Spleen (tissue), 13 donors: ENCODE measurements at places on chromosomes 13 and 19.

DNA sequence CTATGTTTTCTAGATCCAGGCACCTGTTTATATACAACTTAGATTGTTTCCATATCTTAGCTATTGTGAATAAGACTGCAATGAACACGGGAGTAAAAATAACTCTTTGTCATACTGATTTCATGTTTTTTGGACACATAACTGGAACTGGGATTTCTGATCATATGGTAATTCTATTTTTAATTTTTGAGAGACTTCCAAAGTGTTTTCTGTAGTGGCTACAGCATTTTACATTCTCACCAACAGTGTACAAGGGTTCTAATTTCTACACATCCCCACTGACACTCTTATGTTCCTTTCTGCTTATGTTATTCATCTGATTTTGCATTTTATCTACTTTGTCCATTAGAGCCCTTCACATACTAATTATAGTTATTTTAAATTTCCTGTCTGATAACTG is 1152.9 kb downstream of the SLITRK1 start:
- DNase-seq = no peak

- no peak for DNase-seq
These were observed 16.2 kb downstream of the DPY19L3 start for GRCh38 chr19:32421589-32422361.

GRCh38 chr13:91816263-91816807 is 417.9 kb downstream of the GPC5 start:
- no peak for DNase-seq

DNA sequence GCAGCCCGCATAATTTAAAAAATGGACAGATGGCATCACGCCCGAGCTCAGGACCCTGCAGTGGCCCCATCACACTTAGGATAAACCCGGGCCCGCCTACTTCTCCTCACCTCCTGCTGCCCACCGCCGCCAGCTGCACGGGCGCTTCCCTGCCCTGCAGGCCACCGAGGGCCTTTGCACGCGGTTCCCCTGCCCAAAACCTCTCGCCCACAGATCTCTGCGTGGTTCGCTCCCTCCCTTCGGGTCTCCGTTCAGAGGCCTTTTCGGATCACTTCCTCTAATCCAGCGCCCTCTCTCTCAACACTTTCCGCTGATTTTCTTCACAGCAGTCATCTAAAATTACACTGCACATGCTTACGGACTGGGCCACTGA is 1.8 kb downstream of the SHISA7 start:
- DNase-seq = no peak

- no peak for DNase-seq
These were observed 336.0 kb downstream of the SUCLA2 start for GRCh38 chr13:47665043-47665442.

DNA sequence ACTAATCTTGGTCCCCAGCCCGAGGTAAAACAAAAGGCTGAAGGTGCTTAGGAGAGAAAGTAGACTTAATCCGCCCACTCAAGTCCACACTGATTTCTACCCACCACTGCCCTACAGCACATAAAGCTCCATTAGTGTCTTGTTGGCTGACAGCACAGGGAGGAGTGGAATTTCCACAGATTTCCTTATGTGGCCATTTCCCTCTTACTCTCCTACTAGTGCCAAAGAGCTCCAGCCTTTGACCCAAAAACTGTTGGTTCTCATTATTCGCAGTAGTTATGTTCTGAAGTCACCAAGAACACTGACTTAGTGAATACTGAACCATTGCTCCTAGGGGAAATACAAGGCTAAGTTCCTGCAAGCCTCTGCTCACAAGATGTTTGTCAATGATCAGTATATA is 61.2 kb downstream of the RAB20 start:
- no peak for DNase-seq

- DNase-seq = no peak
These were observed 294.7 kb downstream of the MYO16 start for GRCh38 chr13:108924134-108924533.

- no peak for DNase-seq
These were observed 49.3 kb upstream of the VSTM2B start for GRCh38 chr19:29476528-29476927.

DNA sequence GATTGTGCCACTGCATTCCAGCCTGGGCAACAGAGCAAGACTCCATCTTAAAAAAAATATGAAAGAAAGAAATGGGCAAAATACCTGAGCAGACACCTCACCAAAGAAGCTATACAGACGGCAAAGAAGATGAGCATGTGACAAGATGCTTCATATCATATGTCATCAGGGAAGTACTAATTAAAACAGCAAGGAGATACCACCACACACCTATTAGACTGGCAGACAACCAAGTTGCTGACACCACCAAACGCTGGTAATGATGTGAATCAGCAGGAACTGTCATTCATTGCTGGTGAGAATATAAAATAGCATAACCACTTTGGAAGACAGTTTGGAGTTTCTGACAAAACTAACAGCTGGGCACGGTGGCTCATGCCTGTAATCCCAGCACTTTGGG is 11.5 kb upstream of the TFDP1 start:
- DNase-seq = no peak

DNA sequence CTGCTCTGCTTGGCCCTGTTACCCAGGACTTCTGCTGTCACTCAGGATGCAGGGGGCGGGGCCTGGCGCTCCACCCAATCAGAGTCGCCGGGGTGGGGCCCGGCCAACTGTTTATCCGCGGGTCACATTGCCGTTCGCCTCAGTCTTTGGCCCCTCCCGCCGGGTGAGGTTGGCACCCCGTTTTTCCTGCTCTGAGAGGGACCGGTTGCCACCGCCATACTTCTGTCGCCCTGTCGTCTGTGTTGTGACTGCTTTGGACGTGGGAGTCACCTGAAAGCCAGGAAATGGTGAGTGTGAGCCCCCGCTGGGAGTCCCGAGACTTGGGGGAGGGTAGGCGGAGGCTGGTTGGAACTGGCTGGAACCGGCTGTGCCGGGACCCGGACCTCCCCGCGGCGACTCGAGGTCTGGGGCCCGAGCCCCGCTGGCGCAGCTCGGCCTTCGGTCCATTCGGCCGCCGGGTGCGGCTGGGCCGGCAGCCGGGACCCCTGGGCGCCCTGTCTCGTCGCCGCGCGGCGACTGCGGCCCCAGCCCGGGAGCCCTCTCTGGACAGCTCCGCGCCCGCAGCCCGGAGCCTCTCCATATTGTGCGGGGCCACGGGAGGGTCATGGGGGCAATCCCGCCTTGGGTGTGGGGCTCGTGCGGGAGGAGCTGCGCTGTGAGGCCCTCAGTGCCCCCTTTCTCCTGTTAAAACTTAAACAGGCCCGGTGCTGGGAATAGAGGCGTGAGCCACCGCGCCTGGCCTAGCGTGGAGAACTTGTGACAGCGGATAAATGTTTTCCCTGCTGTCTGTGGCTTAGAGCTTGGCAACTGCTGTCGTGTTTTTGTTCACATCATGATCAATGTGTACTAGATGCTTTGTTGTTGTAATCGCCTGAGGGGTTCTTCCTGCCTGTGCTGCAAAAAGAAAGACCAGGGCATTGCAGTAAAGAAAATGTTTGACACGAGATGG is at the start of gene ZNF844:
Gene ZNF844, plus strand, starts transcription at position 142 of the 949 bp plus-strand sequence. Its CDS starts 143 bp downstream, at position 285.
- DNase-seq = peak; percentile 96

GRCh38 chr13:48500652-48501197 is 32.2 kb downstream of the RCBTB2 start:
- no peak for DNase-seq

GRCh38 chr13:112651311-112651710 is 38.5 kb upstream of the ATP11A start:
- no peak for DNase-seq

DNA sequence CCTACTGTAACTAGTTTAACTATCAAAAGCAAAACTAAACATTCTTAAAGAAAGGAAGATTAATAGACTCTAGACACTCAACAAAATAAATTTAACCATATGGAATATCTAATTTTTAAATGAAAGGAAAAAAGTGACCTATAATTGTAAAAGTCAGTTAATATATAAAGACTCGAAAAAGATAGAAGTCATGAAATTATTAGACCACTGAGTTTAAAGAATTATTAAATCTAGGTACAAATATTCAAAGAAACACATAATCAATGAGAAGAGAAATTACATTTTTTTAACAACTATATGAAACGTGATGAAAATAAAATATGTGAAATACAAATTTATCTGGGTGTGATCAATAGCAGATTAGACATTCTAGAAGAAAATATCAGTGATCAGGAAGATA is 706.8 kb upstream of the PCDH20 start:
- DNase-seq = no peak

DNA sequence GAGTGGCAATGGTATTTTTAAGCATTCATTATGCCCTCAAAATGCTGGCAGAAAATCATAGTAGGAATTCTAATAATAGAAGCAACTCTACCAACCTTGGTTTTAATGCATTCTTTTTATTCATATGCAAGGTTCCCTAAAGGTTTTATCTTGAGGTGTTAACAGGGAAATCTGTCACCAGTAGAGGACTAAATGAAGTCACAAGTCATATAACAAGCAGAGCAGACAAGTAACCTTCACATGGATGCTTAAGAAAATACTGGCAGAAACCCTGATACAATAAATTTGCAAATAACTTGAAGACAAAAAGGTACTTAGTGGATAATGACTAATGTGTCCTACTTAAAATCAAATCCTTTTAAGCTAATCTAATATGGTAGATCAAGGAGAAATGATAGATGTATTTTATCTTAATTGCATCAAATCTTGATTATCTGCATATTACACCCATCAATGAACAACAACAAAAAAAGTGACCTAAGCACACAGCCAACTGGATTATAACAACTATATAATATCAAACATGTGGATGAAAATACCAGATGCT is 73.3 kb downstream of the RFC3 start:
- DNase-seq = no peak

GRCh38 chr13:97011446-97012131 is 17.3 kb upstream of the OXGR1 start:
- DNase-seq = no peak

GRCh38 chr13:36763126-36763722 is 55.8 kb upstream of the RFXAP start:
- DNase-seq = no peak

- no peak for DNase-seq
These were observed 36.8 kb downstream of the CAB39L start for GRCh38 chr13:49407068-49407467.

DNA sequence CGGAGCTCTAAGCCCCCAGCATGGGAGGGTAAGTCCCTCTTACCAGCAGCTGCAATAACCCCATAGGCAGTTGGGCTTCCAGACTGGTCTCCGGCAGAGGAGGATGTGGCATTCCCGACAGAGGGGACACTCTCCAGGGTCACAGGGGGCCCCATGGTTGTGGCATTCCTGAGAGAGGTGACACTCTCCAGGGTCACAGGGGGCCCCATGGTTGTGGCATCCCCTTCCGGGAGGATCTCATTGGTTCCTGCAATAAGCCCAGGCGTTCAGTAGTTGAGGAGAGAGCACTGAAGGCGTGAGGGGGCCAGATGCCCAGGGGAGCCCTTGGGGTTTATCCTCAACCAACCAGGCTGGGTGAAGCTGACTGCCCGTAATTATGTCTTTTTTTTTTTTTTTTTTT is 5.4 kb downstream of the CD320 start:
- DNase-seq = peak; percentile 38

GRCh38 chr13:105996391-105997025 is 539.0 kb downstream of the EFNB2 start:
- no peak for DNase-seq
